AG08395 (cell line): ENCODE measurements at places on chromosomes 16 and 17.

GRCh38 chr17:20988896-20989295 lies 53.9 kb downstream of the USP22 start:
- no peak for DNase-seq

GRCh38 chr16:3065069-3065741 lies at the start of gene IL32:
TSS of gene IL32 (plus strand) at chr16:3065640. CDS start at chr16:3065812, 172 bp downstream.
- DNase-seq: peak; percentile 86

GRCh38 chr17:41738077-41738800 lies 3.8 kb upstream of the HAP1 start:
- peak; percentile 89 for DNase-seq

- no peak for DNase-seq
These were observed 385.2 kb upstream of the ZFHX3 start for GRCh38 chr16:73432850-73433730.

DNA sequence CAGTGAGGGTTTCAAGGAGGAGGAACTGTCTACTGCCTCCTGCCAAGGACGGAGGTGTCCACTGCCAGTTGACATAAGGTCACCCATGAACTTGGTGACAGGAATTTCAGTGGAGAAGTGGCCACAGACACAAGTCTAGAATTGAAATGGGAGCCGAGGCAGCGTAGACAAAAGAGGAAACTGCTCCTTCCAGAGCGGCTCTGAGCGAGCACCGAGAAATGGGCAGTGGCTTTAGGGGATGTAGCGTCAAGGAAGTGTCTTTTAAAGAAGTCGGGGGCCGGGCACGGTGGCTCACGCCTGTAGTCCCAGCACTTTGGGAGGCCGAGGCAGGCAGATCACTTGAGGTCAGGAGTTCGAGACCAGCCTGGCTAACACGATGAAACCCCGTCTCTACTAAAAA lies 3.1 kb upstream of the SERPINF1 start:
- no peak for DNase-seq

DNA sequence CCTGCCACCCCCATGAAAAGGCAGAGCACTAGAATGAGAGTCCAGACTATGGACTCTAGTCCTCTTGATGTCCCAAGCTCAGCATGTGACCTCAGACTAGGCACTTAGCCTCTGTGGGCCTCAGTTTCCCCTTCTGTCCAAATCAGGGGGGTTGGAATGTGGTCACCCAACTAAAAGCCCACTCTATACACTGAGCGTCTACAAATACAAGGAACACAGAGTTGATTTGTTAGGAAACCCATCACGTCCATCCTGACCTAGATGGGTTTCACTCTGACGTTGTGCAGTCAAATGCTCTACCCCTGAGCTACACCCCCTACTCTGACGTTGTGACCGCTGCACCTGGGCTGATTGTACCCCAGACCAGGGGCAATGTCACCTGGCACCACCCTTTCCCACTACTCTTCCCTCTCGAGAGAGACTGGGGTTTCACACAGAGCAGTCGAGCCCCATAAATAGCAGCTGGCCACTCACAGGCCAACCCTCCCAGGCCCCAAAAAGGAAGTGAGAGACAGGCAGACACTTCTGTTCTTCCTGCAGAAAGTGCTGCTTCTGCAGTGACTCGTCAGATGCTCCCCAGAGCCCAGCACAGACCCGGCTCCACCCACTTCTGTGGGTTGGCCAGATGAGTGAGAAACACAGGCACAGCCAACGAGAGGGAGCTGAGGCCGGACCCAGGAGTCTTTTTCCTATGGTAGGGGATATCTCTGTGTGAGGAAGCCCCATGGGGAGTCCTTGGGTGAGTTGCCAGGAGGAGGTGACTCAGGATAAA lies 16.1 kb upstream of the TNFRSF13B start:
- DNase-seq: peak; percentile 93

- DNase-seq: no peak
These were observed 139.8 kb downstream of the ENGASE start for GRCh38 chr17:79214459-79214858.

- no peak for DNase-seq
These were observed 39.6 kb upstream of the ADGRG1 start for GRCh38 chr16:57588831-57589230.

- no peak for DNase-seq
These were observed 54.6 kb downstream of the WDR45B start for GRCh38 chr17:82593590-82594087.

- DNase-seq: no peak
These were observed 164.9 kb downstream of the CCDC182 start for GRCh38 chr17:57580055-57580739.

DNA sequence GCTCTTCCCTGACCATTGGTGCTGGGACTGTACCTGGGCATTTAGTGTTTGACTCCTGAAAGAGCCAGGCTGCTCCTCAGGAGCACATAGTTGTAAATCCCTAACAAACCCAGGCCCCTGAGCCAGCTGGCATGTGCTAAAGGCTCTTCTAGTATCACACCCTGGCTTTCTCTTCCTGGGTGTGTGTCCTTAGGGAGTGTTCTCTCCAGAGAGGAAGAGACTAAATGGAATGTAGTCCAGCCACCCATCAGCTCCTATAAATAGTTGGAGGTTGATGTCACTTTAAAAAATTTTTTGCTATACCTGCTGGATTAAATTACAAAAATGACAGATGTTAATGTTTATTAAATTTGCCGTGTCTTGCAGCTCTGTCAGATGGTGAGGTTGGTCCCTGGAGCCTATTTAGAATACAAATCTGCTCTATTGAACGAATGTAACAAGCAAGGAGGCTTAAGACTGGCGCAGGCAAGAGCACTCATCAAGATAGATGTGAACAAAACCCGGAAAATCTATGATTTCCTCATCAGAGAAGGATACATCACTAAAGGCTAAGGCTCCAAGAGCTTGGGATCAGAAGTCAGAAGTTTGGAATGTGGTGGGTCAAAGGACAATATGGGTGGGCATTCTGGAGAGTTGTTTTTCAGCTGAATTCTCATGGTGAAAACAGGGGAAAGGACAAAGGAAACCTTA lies 13.1 kb upstream of the DUSP14 start:
- DNase-seq: no peak

- no peak for DNase-seq
These were observed 4.0 kb downstream of the PYY start for GRCh38 chr17:43949781-43950180.

DNA sequence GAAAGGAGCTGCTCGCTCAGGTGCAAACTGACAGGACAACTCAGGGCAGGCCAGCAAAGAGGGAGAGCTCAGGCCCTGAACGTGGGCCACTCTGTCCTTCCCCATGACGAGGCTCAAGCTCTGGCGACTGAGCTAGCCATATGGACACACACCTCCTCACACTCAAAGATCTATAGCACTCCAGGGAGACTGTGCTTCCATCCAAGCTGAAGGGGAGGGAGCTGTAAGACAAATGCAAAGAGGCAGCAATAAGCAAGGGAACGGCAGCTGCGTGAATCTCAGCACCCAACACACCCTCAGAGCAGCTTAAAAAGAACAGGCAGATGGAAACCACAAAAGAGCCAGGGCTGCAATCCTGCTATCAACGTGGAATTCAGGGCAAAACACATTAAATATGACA lies 13.5 kb downstream of the NUDT16L1 start:
- no peak for DNase-seq

GRCh38 chr16:53130159-53131049 lies 75.6 kb downstream of the CHD9 start:
- DNase-seq: peak; percentile 98

DNA sequence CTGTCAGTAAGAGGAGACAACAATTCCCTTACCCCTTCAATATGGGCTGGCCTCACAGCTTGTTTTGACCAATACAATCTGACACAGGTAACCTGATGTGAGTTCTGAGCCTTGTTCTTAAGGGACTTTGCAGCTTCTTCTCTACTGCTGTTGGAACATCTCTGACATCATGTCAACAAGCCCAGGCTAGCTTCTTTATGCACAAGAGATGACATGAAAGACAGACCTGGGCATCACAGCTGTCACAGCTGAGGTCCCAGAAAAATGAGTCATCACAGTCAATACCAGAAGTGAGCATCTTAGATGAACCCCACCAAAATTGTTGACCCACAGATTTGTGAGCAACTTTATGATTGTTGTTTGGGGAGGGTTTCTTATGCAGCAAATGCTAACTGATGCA lies 431.7 kb upstream of the PSMD7 start:
- no peak for DNase-seq

DNA sequence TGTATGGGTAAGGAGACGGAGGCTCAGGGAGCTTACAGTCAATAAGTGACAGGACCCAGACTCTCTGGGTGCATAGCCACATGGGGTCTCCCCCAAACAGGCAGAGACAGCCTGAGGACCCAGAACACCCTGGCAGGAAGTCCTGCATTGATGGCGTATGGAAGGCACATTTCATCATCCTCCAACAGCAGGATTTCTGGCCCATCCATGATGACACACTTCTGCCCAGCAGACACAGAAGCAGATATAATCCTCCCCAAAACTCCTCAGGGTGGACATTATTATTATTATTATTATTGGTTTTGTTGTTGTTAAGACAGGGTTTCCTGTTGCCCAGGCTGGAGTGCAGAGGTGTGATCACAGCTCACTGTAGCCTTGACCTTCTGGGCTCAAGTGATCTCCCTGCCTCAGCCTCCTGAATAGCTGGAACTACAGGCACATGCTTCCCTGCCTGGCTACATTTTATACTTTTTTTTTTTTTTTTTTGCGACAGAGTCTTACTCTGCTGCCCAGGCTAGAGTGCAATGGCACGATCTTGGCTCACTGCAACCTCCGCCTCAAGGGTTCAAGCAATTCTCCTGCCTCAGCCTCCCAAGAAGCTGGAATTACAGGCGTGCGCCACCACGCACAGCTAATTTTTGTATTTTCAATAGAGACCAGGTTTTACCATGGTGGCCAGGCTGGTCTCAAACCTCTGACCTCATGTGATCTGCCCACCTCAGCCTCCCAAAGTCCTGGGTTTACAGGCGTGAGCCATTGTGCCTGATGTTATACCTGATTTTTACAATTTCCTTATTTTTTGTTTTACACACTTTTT lies 6.8 kb upstream of the HROB start:
- DNase-seq: no peak

DNA sequence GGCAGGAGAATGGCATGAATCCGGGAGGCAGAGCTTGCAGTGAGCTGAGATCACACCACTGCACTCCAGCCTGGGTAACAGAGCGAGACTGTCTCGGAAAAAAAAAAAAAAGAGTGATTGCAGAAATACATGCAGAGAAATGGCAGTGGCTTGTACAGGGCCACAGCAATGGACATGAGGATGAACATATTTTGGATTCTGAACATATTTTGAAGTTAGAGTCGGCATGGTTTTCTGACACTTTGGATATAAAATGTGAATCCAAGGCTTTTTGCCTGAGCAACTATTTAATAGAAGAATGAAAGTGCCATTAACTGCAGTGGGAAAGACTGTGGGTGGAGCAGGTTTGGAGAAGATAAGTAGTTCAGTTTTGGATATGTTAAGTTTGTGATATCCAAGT lies 35.8 kb downstream of the CPD start:
- DNase-seq: peak; percentile 8

- DNase-seq: no peak
These were observed 45.2 kb downstream of the ST3GAL2 start for GRCh38 chr16:70393662-70394061.

GRCh38 chr16:79298476-79298875 lies 302.1 kb downstream of the MAF start:
- no peak for DNase-seq

- no peak for DNase-seq
These were observed 188.5 kb downstream of the LGALS9B start for GRCh38 chr17:20278805-20279204.

DNA sequence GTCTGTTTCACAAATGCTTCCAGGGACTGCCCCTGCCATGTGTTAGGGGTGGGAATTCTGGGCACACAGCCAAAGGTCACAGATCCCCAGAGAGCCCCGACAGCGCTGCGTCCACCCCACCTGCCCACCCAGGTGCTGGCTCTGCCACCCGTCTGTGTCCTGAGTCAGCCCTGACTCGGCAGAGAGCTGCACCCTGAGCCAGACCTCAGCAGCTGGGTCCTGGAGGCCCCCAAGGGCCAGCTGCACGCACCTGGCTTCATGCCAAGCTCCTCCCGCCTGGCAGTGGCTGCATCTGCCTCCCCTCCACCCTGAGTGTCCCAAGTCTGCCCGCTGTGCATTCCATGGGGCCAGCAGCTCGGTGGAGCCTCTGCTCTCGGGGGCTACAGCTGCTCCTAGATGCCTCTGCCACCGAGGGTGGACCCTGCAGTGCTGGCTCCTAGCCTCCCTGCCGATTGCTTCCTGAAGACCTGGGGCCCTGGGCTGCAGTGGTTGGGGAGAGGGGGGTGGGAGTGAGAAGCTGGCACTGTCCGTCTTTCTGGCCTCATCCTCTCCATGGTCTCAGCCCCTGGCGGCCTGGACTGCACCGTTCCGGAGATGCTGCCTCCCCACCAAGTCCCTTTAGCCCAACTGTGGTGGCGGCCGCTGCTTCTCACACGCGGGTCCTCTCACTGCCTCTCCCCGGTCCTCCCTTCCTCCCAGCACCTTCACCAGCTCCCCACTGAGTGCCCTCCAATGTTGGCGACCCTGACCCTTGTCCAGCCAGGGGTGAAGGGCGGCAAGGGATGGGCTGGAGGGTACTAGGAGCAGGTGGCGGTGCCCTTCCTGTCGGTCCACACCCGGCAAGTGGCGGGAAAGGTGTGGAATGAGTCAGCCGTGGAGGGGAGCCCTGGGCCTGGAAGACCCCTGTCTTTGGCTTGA lies 3.0 kb downstream of the SECTM1 start:
- peak; percentile 65 for DNase-seq

DNA sequence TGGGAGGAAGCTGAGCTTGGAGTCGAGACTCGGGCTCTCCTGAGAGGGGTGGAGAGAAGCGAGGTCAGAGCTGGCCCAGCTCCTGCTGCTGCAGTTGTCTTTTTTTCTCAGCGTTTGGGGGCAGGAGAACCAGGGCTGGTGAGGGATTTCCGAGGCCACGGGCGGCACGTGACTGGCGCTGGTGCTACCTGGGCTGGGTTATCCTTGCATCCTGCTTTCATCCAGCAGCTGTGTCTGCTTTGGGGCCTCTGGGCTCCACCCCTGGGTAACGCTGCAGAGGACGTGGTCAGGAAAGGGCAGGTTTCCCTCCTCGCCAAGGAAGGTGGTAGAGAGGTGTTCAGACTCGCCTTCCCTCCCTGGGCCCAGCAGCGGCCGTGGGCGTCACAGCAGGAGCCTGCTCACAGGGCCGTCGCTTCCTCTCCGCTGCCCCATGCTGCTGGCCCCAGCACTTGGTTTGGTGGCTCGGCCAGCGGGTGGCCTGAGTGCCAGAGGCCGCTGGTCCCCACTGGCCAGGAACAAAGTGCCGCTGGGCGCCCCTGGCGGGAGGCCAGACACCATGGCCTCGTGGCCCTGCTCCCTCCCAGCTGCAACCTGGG lies 22.5 kb downstream of the GSE1 start:
- no peak for DNase-seq

- DNase-seq: no peak
These were observed 189.8 kb downstream of the KATNIP start for GRCh38 chr16:27739606-27740357.
